ENCODE measurements at places on chromosomes 16 and 17.

- H3K27me3 ChIP-seq: no peaks in the 10 kb centered on the region
- no peak overlapping the region for H3K4me3 ChIP-seq
- H3K4me1 ChIP-seq: peaks cover 2% of the 10 kb centered on the region
- no peak for DNase-seq
- H3K27ac ChIP-seq: no peak overlapping the region
- peaks cover under 1% of the 10 kb centered on the region for H3K36me3 ChIP-seq
Measured at GRCh38 chr16:11542069-11542744, 44.5 kb downstream of the LITAF start.

DNA sequence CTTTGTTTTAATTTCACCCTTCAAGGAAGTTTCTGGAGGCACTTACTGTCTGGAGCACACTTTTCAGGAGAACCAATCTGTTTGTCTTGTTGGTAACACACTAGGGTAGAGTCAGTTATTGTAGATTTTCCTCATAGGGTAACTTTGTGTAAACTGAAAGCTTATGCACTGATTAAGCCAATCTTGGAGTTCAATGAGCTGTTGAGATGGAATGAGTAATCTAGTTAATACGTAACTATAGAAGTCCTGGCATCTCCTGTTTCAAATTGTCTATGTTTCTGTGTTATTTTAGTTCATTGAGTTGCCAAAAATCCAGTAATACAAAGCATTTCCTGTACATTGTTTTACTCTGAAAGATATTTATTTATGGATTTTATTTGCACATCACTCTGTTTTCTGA is 111.6 kb upstream of the HAS3 start:
- H3K36me3 ChIP-seq: peaks cover 11% of the 10 kb centered on the region
- H3K4me1 ChIP-seq: no peaks in the 10 kb centered on the region
- H3K27ac ChIP-seq: no peak overlapping the region
- H3K27me3 ChIP-seq: no peaks in the 10 kb centered on the region
- no peak for DNase-seq

DNA sequence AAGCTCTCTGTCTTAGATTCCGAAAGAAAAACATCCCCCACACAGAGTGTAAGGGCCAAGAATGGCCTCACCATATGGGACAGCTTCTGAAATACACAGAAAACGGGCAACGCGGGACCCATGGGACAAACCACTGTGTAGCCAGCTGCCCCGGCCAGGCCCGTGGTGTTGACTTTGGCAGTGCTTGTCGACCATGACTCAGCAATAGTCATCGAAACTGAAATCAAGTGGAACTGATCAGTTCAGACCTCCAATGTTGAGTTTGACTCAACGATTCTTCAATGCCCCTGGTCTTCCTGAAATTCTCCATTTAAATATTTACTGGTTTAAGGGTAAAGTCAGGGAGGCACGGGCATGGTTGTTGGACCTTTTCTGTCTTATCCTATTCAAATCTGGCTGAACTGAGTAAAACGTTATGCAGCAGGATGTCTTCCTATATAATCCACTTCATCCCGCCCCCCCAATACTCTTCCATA is 27.5 kb downstream of the ZFHX3 start:
- no peaks in the 10 kb centered on the region for H3K27me3 ChIP-seq
- H3K27ac ChIP-seq: no peak overlapping the region
- no peaks in the 10 kb centered on the region for H3K36me3 ChIP-seq
- no peaks in the 10 kb centered on the region for H3K4me1 ChIP-seq
- H3K4me3 ChIP-seq: no peak overlapping the region

DNA sequence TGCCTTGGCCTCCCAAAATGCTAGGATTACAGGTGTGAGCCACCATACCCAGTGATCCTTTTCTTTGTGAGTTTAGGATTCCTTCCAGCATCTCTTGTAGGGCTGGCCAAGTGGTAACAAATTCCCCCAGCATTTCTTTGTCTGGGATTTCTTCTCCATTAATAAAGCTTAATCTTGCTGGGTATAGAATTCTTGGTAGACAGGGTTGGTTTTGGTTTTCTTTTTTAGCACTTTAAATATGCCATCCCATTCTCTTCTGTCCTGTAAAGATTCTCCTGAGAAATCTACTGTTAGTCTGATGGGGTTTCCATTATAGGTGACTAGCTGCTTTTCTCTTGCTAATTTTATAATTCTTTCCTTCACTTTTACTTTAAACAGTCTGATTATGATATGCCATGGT is 173.0 kb upstream of the TOM1L1 start:
- H3K27me3 ChIP-seq: no peaks in the 10 kb centered on the region
- H3K27ac ChIP-seq: no peak overlapping the region
- no peaks in the 10 kb centered on the region for H3K4me1 ChIP-seq
- H3K36me3 ChIP-seq: no peaks in the 10 kb centered on the region
- H3K4me3 ChIP-seq: no peak overlapping the region

DNA sequence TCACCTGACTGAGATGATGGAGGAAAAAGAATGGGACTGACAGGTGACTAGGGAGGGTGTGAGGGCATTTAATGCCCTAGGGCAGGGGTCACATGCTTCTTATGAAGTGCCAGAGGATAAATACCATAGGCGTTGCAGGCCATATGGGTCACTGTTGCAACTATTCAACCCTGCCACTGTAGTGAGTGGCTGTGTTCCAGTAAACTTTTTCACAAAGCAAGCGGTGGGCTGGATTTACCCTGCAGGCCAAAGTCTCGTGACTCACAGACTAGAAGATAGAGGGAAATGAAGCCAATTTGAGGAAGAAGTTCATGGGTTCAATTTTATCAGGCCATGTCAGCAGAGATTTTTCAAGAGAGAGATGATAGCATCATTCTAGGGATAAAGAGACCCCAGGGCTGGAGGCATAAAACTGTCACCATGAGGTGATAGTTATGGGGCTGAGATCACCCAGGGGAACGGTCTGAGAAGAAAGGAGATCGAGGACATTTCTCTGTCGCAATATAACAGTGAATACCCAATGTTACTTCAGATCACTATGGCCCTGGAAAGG is 8.6 kb downstream of the ARHGAP17 start:
- peaks cover 30% of the 10 kb centered on the region for H3K36me3 ChIP-seq
- no peaks in the 10 kb centered on the region for H3K27me3 ChIP-seq
- no peak for DNase-seq
- no peak overlapping the region for H3K4me3 ChIP-seq
- H3K4me1 ChIP-seq: peaks cover 30% of the 10 kb centered on the region

DNA sequence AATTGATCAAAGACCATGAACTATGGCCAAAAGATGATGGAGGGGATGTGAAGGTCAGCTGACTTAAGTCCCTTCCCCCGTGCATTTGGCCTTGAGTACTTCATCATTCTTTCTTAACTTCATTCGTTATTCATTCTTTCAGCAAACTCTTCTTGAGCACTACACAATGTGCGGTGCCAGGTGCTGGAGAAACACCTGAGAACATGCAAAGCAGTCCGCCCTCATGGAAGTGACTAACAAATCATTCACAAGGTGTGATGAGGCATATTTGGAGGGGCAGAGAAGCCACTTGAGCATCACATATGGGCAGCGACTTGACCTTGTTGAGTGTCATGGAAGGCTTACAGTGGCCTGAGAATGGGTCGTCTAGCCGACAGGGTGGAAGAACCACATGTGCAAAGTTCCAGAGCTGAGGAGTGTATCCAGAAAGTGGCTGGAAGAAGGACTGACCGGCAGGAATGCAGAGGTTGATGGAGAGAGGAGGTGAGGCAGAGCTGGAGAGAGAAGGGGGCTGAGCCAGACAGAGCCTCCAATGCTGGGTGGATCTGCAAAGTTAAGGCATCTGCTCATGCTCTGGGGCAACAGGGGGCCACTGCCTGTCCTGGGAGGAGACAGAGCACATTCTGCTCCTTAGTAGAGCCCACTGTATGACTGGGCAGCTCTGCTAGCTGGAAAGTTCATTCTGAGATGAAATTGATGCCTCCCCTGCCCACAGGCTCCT is 25.1 kb upstream of the EIF1 start:
- no peaks in the 10 kb centered on the region for H3K36me3 ChIP-seq
- no peak overlapping the region for H3K4me3 ChIP-seq

GRCh38 chr17:80416940-80417293 is 1.9 kb downstream of the ENDOV start:
- peaks cover 17% of the 10 kb centered on the region for H3K4me1 ChIP-seq
- H3K36me3 ChIP-seq: peaks cover 2% of the 10 kb centered on the region
- H3K27ac ChIP-seq: no peak overlapping the region
- peaks cover 27% of the 10 kb centered on the region for H3K27me3 ChIP-seq
- H3K4me3 ChIP-seq: peak overlapping the region; percentile 80

GRCh38 chr16:77812856-77813500 is 24.6 kb downstream of the VAT1L start:
- DNase-seq: no peak
- H3K4me3 ChIP-seq: no peak overlapping the region
- H3K36me3 ChIP-seq: no peaks in the 10 kb centered on the region
- no peaks in the 10 kb centered on the region for H3K4me1 ChIP-seq
- H3K27ac ChIP-seq: no peak overlapping the region

DNA sequence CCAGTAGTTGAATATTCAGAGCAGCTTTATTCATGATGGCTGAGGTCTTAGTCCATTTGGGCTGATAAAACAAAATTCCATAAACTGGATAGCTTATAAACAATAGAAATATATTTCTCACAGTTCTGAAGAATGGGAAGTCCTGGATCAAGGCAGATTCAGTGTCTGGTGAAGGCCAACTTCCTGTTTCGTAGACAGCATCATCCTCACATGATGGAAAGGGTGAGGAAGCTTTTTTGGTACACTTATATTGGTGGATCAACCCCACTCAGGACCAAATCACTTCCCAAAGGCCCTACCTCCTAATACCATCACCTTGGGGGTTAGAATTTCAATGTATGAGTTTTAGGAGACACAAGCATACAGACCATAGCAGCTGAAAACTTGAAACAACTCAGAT is 224.2 kb downstream of the CYB561 start:
- no peaks in the 10 kb centered on the region for H3K4me1 ChIP-seq
- H3K27ac ChIP-seq: no peak overlapping the region
- DNase-seq: no peak
- H3K27me3 ChIP-seq: no peaks in the 10 kb centered on the region
- H3K4me3 ChIP-seq: no peak overlapping the region
- peaks cover 2% of the 10 kb centered on the region for H3K36me3 ChIP-seq

- no peak for DNase-seq
- H3K27ac ChIP-seq: no peak overlapping the region
- H3K4me1 ChIP-seq: peaks cover 31% of the 10 kb centered on the region
Measured at GRCh38 chr17:27489045-27489715, 32.9 kb downstream of the KSR1 start.

All from activated CD8-positive, alpha-beta memory T cell treated with anti-CD3 and anti-CD28 coated beads, Interleukin-2, amount 10 ng/mL, durations not matched to agents 7 days and 5 days (primary cell).